ENCODE measurements at places on chromosomes 16 and 17.

DNA sequence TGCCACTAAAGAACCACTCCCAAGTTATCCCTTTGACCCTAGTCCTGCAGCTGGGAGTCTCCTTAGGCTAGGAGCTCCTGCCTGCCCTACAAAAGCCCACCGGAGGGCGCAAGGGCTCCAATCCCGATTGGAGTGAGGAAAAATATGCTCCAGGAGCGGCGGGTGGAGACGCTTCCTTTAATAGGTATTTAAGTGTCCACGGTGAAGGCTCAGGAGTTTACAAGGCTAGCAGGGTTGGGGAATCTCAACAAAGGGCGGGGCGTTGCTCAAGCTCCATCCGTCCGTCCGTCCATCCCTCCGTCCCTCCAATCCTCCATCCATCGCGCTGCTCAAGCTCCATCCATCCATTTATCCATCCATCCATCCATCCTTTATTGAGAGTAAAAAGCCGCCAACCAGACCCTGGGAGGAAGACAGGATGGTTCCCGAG, 556 bp upstream of the SPNS1 start:
- no peak for DNase-seq

- DNase-seq = no peak
These were observed 24.9 kb downstream of the LITAF start for GRCh38 chr16:11561856-11562255.

DNA sequence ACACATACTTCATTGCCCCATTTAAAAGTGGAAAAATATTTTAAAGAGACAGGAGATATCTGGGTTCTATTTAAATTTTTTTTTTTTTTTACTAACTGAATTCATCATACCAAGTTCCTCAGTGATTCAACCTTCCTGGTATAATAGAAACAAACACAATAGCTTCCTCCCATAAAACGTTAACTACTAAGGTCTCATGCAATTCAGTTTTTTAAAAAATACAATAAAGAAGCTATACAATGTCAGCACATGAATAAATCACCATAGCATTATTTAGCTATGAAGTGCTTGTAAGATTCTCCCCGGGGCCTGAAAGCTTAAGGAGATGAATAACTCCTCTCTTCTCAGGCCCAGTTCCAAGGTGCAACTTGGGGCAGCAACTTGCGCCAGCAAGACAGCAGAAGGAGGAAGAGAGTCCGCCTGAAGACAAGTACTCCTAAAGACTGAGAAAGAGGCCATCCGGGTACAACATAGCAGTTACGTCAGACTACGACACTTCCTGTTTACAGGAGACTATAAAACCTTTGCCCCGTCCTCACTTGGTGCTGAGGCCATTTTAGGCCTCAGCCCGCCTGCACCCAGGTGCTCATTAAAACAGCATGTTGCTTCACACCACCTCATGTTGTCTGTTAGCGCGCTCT, 81.5 kb downstream of the MYO1D start:
- no peak for DNase-seq

DNA sequence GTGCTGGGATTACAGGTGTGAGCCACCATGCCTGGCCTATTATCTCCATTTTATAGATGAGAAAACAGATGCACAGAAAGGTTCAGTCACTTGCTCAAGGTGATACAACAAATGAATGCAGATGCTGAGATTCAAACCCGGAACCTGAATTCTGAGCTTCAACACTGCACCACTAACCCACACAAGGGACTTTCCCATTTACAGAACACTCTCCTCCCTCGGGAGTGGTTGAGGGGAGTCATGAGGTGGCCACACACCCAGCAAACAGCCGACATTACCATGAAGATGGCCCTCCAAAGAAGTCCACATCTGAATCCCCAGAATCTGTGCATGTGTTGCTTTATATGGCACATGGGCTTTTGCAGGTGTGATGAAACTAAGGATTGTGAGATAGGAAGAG, 9.1 kb downstream of the BCL7C start:
- DNase-seq = no peak

GRCh38 chr17:44533533-44534246, 23.6 kb upstream of the FZD2 start:
- DNase-seq = no peak

GRCh38 chr16:87945351-87946042, 5.7 kb upstream of the BANP start:
- no peak for DNase-seq

DNA sequence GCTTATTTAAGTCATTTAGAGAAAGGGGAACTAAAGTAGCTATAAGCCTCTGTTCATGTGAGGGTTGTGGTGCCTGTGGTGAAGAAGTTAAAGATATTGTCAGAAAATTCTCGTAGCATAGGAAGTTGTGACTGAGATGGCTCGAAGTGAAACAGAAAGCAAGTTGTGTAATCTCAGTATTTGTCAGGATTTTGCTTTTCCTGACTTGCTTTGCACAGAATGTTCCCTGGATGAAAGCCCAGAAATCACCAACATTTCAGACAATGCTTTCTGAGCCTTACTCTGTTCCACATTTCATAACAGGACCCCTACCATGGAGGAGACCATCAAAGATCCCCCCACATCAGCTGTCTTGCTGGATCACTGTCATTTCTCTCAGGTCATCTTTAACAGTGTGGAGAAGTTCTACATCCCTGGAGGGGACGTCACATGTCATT, 10.6 kb downstream of the CALCOCO2 start:
- DNase-seq = no peak

DNA sequence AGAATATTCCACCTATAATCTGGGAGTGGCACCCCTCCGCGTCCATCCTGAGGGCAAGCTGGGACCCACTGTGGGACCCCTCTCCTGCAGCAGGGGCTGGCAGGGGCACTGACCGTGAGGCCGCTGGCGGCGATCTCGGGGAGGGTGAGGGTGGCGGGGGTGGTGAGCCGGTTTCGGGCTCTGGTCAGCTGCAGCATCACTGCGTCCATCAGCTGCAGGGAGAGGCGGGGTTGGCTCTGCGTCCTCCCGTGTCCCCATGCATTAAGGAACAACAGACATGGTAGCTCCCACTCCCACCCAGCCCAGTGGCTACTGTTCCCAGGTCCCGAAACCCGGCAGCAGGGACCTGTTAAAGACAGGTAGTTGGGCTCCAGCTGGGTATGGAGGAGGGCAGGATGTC, 3.3 kb downstream of the SMIM22 start:
- DNase-seq = no peak

GRCh38 chr17:72460711-72461110, 339.9 kb downstream of the SOX9 start:
- no peak for DNase-seq

GRCh38 chr16:63774302-63774701, 1347.6 kb downstream of the CDH11 start:
- no peak for DNase-seq

- no peak for DNase-seq
These were observed 95.4 kb downstream of the CYLD start for GRCh38 chr16:50837324-50837723.

DNA sequence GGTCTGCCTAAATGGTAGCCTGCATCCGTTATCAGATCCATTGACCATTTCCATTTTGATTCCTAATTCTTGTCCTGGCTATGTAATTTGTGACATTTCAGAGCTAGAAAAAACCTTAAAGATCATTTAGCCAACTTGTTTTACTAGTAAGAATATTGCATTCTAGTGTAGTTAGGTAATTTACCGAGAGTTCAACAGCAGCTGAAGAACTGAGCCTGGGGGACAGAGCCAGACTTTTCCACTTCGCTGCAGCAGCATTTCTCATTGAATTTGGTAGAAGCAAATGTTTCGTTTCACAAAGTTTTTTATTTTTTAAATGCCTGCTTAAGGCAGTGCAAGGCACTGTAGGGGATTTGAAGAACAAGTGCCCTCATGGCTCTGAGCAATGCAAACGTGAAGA, 59.2 kb upstream of the MARCHF10 start:
- no peak for DNase-seq

DNA sequence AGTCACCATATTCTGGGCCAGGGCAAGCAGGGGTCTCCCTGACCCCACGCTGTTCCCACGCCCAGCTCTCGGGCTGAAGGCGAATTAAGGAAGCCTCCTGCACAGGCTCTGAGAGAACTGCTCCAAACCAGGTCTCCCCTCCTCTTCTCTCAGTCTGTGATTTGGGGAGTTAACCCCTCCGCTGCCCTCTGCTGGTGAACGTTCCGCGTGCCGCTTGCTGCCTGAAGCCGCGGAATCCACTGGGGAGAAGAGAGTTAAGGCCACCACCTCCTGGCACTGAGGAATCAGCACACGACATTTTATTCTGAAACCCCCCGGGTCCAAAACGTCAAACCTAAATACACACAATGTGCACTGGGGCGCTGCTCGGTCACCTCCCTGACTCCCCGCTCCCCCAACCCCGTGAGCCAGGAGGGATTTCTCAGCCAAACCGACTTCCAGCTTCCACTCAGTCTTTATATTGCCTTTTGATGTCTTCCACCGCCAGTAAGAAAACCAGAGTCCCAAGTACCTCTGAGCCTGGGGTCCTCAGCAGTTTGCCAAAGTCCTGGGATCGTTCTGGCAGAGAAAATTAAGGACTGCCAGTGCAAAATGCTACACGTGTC, 54.4 kb upstream of the RCVRN start:
- no peak for DNase-seq

DNA sequence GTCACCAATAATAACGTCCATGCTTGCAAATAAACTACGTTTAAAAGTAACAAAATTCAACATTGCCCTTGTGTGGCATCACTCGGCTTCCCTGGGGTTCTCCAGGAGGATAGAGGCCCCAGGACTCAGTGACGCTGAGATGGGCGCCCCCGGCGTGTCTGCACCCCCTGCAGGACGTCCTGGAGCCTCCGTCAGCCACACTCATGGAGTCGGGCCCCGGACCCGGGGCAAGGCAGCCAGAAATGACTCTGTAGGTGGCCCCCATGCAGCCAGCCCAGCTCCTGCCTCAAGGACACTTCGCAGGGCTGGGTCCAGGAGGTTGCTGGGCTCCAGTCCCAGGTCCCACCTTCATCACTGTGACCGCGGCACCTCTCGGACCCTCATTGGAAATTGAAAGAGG, 16.6 kb upstream of the ACSF3 start:
- DNase-seq = no peak

- DNase-seq = no peak
These were observed 6.1 kb upstream of the ENDOV start for GRCh38 chr17:80408872-80409271.

GRCh38 chr16:50692999-50693781, at the start of gene NOD2:
Gene NOD2 (plus strand): TSS chr16:50693606. CDS start chr16:50699496, 5,890 bp downstream.
- DNase-seq = no peak

DNA sequence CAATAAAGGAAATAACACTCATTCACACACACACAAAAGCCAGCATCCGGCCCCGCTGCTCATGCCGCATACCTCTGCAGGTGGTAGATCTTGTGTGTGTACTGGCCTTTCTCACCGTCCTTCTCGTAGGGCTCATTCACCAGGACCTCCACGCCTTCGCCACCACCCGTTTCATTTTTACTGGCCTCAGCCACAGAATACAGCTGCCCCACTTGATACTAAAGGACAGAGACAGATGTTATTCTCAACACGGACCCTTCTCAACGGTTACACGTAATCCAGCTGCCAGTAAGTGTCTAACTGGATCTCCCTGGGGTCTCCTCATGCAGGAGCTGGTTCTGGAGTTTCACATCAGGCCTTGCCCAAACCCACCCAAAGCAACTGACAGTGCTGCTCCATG, 9.7 kb downstream of the PITPNA start:
- DNase-seq = no peak

GRCh38 chr16:2614761-2615191, 67.5 kb upstream of the KCTD5 start:
- DNase-seq = no peak

DNA sequence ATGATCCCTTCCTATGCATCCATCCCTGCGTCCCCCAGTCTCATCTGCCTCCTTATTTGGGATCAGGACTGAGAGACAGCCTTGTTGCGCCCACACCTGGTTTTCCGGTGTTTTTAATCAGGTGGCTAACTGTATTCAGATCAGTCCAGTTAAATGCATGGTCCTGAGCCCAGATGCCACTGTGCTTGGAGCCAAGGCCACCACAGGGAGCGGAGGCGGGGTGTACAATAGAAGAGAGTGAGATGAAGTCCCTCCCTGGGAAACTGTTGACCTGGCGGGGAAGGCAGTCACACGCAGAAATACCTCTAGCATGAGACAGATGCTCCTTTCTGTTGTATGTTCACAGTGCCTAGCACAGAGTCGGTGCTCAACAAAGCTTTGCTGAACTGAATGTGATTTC, 6.3 kb downstream of the RCVRN start:
- no peak for DNase-seq

DNA sequence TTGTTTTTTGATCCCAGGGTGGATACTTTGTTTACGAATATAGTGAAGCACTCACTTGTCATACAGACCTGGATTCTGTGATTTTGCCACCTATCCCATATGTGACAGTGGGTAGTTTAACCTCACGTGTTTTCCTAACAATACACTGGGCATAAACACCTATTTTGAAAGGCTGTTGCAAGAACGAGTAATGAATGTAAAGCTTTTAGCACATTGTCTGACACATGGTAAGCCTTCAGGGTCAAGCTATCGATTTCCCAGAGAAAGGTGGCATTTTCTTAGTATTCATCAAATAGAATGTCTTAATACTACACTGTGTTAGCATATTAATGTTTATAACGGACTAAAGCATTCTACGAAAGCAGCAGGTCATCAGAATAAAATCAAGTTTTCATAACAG, 1.9 kb downstream of the CHTF8 start:
- no peak for DNase-seq

GRCh38 chr17:79046916-79047280, 22.9 kb downstream of the C1QTNF1 start:
- DNase-seq = no peak

- DNase-seq = no peak
These were observed 124.9 kb downstream of the MRTFB start for GRCh38 chr16:14196011-14196410.

DNA sequence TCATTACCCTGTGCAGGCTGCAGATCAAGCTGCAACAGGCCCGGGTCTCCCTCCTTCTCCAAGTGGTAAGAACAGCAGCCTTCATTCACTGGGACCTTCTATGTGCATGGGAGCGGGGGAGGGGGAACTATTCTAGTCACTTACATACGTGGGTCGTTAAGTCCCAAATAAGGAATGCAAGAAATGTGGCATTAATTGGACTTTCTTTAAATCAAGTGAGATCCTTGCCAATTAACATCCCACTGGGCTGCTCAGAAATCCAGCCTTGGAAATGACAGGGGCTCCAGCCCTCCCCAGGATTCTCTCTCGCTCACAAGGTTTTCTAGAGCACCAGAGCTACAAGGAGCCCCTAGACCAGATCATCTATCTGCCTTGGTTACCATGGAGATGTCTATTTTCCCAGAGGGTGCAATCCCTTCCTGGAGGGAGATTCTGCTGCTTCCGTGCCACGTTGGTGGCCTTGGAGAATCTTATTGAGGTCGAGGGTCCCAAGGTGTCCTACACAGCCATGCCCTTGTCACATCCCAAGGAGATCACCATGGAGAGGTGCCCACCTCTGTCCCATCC, 5.2 kb upstream of the EIF1 start:
- no peak for DNase-seq

DNA sequence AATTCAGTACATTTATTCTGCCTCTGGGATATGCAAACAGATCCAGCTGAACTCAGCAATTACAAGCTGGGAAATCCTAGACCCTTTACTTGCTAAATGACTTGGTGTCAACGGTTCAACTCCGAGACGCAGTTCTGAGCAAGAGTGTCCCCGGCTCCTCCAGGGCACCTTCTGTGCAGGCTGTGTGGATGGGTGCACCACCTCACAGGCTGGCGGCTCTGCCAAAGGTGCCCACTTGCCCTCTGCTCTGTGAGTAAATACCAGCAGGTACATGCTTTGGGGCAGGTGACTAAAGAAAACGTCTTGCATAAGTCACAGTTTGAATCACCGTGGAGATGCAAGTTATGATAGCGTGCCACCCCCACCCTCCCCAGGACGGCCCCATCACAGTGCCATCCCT, 23.3 kb downstream of the MAP1LC3B start:
- DNase-seq = no peak
